ENCODE measurements at places on chromosomes 11 and 22. TPM values are rescaled to one million over a fixed set of nuclear protein-coding genes. Genes with fewer than 3 reads are reported as not detected.

- DNase-seq = peak; percentile 34
- H3K36me3 ChIP-seq = no peaks in the 10 kb centered on the region
- H3K4me3 ChIP-seq = no peak overlapping the region
- no peak overlapping the region for H3K27ac ChIP-seq
- H3K27me3 ChIP-seq = no peaks in the 10 kb centered on the region
Observed at GRCh38 chr22:22787786-22788459, 99.7 kb upstream of the IGLL5 start.

DNA sequence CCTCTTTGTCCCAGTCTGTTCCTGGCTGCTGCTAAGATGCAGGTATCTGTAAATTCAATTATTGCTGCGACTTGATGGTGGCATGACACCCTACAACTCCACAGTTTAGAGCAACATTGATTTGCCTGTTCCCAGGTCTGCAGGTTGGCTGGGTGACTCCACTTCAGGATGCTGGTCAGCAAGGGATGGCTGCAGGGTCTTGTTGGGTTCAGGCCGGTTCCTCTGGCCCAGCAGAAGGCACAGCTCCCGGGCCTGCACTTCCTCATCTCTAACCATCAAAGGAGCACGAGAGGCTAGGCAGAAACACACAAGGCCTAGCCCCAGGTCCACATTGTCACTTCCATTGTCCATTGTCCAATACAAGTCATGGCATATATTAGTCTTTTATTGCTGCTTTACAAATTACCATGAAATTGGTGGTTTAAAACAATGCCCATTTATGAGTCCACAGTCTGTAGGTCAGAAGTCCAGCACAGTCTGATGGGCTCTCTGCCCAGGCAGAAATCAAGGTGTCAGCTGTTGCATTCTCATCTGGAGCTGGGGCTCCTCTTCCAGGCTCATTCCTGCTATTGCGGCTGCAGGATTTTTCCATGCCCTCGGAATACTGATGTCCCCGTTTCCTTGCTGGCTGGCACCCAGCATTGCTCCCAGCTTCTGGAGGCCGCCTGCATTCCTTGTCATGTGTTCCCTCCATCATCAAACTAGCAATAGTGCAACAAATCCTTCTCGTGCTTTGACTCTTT is 96.6 kb upstream of the LMO1 start:
- no peak overlapping the region for H3K27ac ChIP-seq
- no peak overlapping the region for H3K4me3 ChIP-seq
- no peaks in the 10 kb centered on the region for H3K36me3 ChIP-seq
- no peaks in the 10 kb centered on the region for H3K27me3 ChIP-seq
- no peak for DNase-seq

DNA sequence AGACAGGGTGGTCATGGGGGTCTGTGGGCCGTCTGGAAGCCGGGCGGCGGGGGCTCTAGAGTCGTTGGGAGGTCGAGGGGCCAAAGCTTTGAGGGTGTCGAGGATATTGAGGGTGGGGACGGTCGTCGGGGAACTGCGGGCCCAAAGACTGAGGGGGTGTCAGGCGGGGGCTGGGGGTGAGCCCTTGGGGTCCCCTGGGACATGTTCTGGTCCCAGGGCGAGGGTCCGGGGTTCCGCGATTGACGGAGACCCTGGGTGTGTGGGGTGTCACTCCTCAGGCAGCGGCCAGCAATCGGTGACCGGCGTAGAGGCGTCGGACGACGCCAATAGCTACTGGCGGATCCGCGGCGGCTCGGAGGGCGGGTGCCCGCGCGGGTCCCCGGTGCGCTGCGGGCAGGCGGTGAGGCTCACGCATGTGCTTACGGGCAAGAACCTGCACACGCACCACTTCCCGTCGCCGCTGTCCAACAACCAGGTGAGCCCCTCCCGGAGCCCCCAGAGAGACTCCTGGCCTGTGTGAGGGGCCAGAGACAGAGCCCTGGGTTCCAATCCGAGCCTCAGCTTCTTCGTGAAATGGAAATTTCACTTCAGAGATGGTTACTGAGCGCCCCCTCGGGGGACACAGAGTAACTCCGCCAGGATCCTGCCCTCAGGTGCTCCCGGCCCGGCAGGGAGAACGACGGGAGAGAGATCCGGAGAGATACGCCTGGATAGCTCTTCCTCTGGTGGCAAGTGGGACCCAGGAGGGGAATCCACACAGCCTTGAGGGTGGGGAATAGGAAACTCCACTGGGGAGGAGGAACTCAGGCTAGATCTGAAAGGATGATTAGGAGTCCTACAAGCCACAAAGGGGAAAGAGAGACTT is 714 bp downstream of the SDF2L1 start:
- no peak overlapping the region for H3K27ac ChIP-seq
- peak overlapping the region; percentile 46 for H3K4me3 ChIP-seq
- no peaks in the 10 kb centered on the region for H3K4me1 ChIP-seq
- peak; percentile 79 for DNase-seq
- no peaks in the 10 kb centered on the region for H3K36me3 ChIP-seq
- no peaks in the 10 kb centered on the region for H3K27me3 ChIP-seq

DNA sequence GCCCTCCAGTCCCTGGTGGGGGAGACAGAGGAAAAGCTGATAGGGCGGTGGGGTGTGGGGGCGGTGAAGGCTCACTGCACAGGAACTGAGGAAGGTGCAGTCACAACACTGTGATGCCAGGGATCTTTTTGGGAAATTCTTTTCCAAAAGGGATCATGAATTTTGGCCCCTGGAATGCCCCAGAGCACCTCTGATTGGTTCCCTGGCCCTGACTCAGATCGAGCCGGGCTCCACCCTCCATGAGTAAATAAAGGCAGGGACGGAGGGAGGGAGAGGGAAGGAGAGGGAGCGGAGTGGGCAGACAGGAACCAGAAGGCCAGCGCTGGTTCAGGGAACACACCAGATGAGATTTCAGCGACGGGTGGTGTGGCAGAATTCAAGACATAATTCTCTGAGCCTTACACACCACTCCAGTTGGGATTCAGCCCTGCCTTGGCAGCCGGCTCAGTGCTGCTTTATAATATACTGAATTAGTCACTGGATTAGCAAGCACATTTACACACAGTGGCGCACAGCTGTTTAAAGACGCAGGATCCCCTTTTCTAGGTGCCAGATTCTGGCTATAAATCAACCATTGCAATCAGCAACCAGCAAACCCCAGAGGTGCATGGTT is 80.3 kb downstream of the ETS1 start:
- no peaks in the 10 kb centered on the region for H3K4me1 ChIP-seq
- no peaks in the 10 kb centered on the region for H3K36me3 ChIP-seq
- no peaks in the 10 kb centered on the region for H3K27me3 ChIP-seq
- peak; percentile 65 for DNase-seq

DNA sequence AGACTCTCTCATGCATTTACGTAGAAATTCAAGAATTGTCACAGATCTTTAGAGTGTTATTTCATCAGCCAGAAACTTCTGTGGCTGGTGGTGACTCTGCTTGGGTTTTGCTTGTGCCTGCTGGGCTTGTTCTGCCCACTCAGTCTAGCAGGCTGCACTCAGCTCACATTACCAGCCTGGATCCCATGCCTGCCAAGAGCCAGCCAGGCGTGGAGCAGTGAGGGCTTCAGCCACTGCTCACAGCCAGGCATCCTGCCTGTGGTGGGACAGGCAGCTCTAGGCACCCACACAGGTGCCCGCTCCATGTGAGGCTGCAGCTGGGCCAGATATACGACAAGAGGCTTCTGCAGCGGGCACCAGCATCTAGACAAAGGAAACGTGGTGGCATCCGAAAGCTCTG is 1213.3 kb upstream of the RAG2 start:
- H3K27ac ChIP-seq = no peak overlapping the region
- H3K4me3 ChIP-seq = no peak overlapping the region
- no peak for DNase-seq
- H3K27me3 ChIP-seq = no peaks in the 10 kb centered on the region
- no peaks in the 10 kb centered on the region for H3K36me3 ChIP-seq

The BEST1 gene
- polyA plus RNA-seq = 0.62 TPM

The GGTLC2 gene
- not detected for polyA plus RNA-seq

The HOATZ gene
- polyA plus RNA-seq = not detected

DNA sequence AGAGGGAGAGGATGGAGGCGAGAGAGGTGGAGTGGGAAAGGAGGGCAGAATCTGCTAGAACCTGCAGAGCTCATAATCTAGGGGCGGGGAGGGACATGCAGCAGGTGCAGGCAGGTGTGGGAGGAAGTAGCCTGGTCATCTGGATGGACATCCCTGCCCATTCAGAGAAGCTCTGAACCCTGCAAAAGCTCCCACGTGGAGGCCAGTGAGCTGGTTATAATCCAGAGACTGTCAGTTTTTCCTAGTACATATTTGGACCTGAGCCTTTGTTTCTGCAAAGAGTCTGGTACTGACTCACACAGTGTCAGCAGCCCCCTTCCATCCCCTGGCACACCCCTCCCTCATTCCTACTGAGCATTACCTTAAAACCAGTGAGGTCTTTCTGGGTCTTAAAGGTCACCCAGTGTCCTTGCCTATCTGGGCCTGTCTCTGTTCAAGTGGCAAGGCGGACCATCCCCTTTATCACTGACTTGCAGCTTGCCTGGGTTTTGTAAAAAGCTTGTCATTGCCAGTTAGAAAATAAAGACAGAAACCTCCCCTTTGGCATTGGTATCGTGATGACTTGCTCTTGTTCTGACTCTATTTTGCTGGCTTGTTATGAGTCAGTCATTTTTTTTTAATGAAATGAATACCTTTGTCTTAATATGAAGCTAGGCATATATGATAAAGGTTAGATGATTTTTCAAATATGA is 26.1 kb downstream of the PTPRJ start:
- no peaks in the 10 kb centered on the region for H3K4me1 ChIP-seq
- H3K4me3 ChIP-seq = no peak overlapping the region
- H3K27me3 ChIP-seq = no peaks in the 10 kb centered on the region
- DNase-seq = no peak
- no peaks in the 10 kb centered on the region for H3K36me3 ChIP-seq
- peak overlapping the region; percentile 3 for H3K27ac ChIP-seq

DNA sequence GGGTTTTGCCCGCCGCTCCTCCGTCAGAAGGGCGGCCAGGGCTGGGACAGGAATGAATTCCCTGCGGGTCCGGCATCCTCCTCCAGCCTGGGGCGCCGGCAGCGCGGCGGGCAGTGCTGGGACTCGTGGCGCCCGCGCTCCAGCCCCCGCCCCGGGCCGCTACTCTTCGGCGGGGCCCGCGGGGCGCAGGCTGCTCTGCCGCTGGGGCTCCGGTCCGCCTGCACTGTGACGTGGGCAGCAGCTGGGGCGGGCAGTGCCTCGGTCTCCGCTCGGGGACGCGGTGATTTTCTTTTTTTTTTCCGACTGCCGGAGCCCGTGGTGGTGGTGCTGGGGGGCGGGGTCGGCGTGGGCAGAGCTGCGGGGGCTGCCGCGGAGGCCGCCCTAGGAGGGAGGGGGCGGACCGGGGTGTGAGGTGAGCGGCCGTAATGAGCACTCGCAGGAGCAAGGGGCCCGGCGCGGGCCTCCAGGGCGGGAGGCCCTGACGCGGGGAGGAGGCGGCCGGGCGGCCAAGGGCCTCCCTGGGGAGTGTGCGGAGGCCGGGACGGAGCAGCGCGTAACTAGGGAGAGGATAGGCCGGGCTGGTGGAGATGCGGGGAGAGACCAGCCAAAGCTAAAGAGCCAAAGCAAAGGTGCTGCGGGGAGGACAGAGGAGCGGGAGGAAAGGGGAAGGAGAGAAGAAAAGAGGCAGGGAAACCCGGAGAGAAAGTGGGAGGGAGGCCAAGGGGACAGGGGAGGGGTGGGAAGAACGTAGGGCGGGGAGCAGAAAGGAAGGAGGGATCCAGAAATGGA is 73.3 kb upstream of the ZBED5 start:
- H3K27me3 ChIP-seq = no peaks in the 10 kb centered on the region
- no peaks in the 10 kb centered on the region for H3K4me1 ChIP-seq
- H3K36me3 ChIP-seq = no peaks in the 10 kb centered on the region
- DNase-seq = peak; percentile 87

DNA sequence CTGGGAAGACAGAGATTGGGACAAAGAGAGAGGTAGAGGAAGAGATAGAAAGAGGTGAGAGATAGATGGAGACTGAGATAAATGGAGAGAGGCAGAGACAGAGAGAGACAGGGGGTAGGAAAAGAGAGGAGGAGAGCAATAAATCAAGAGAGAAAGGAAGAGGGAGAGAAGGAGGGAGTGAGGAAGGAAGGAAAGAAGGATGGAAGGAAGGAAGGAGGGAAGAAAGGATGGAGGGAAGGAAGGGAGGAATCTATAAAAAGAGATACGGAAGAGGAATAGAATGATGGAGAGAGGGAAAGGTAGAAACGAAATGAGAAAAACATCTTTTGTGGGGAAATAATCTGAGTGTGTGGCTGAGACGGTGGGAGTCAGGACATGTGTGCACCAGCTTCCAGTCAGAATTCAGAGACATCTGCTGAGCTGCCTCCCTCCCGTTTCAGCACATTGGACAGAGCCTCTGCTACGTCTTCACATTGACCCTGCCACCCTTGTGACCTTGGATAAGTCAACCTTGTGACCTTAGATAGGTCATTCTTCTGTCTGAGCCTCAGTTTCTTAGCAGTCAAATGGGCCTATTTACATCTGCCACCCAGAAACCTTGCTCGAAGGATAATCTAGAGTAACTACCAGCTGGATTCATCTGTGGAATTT is 417.8 kb downstream of the MIAT start:
- DNase-seq = no peak
- H3K4me1 ChIP-seq = no peaks in the 10 kb centered on the region
- peaks cover 4% of the 10 kb centered on the region for H3K27me3 ChIP-seq

The OR8D2 gene
- polyA plus RNA-seq = not detected

DNA sequence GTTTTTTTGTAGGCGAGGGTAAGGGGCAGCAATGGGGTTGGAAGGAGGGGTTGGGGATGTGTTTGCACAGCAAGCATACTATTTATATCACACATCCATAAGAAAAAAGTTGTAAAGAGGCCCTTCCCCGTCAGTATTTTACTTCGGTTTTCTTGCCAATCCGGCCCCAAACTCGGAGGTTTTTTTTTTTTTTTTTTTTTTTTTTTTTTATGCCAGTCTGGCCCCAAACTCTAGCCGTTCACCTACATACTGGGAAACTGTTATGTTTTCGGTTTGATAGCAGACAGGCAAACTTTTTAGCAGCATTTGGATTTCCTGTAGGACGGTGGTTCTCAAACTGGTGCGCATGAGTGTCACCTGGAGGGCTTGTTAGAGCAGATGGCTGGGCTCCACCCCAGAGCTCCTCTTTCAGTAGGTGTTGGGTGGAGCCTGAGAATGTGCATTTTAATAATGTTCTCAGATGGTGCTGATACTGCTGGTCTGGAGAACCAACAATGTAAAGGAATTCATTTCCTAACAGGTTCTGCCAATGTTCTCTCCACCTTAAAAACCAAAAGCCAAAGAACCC is 76.5 kb upstream of the ZBED5 start:
- H3K27ac ChIP-seq = peak overlapping the region; percentile 82
- DNase-seq = no peak
- H3K27me3 ChIP-seq = no peaks in the 10 kb centered on the region
- H3K36me3 ChIP-seq = no peaks in the 10 kb centered on the region
- no peaks in the 10 kb centered on the region for H3K4me1 ChIP-seq

DNA sequence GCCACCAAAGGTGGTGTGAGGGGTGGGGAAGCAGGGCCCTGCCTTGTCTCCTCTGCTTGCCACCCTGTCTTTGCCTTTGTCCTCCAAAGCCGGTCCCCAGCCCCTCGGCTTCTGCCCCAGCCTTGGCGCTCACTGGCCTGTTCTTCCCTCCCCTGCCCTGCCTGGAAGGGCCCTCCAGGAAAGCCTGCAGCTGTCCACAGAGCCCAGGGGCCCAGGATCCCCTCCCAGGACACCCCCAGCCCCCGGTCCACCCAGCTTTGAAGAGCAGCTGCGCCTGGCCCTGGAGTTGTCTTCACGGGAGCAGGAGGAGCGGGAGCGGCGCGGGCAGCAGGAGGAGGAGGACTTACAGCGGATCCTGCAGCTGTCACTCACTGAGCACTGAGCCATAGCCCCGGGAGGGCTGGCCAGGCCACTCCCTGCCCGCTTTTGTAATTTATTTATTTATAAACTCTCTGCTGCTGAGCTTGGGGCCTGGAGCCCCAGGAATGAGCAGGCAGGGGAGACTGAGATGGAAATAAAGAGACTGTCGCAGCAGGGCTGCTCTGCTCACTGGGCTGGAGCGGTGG is 1.3 kb upstream of the SSH3 start:
- H3K36me3 ChIP-seq = no peaks in the 10 kb centered on the region
- peak overlapping the region; percentile 69 for H3K27ac ChIP-seq
- DNase-seq = peak; percentile 90
- peaks cover 21% of the 10 kb centered on the region for H3K4me1 ChIP-seq
- no peaks in the 10 kb centered on the region for H3K27me3 ChIP-seq
